Fibroblast of lung (primary cell): ENCODE measurements at places on chromosomes 6 and 20. TPM values are rescaled to one million over a fixed set of nuclear protein-coding genes. Genes with fewer than 3 reads are reported as not detected.
A peak's percentile ranks its signal among the peaks of the same experiment; 100 is the strongest.

GRCh38 chr6:167093922-167094432 lies 28.9 kb upstream of the CCR6 start:
- DNase-seq, result no peak
- no peaks in the 10 kb centered on the region for H3K4me1 ChIP-seq
- no peaks in the 10 kb centered on the region for H3K27me3 ChIP-seq

GRCh38 chr20:36251426-36251825 lies 15.1 kb downstream of the AAR2 start:
- no peak for DNase-seq
- H3K4me1 ChIP-seq, result no peaks in the 10 kb centered on the region
- peaks cover 11% of the 10 kb centered on the region for H3K36me3 ChIP-seq
- no peaks in the 10 kb centered on the region for H3K27me3 ChIP-seq

DNA sequence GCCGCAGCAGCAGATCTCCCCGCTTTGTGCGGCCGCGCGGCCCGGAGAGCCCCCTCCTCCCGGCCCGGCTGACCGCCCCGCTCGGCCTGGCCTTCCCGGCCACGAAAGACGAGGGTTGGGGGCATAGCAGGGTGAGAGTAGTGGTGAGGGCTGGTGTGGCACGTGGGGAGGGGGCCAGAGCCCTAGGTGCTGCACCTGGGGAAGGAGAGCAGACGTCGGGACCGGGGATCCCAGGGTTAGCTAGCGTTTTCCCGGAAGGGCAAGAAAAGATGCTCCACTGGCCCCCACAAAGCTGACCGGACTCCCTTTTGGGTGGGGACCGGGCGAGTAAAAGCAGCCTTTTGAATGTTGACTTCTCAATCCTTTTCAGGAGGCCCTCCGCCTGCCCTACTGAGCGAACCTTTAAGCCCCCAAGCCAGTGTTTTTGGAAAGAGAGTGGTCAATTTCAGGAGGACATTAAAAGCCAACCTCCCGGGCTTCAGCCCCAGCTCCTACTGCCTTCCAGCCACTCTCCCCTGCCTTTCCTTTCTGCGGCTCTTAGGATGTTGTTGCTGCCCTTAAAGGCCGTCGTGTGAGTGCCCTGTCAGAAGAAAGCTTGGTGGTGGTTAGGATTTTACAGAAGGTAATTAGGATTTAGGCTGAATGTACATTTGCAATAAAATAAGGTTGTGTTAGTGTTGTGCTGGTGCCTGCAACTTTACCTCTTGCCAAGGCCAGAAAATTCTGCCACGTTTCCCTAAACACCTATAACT lies 648 bp upstream of the BACH2 start:
- H3K4me1 ChIP-seq, result peaks cover 2% of the 10 kb centered on the region
- H3K27ac ChIP-seq, result no peak overlapping the region
- H3K36me3 ChIP-seq, result no peaks in the 10 kb centered on the region
- DNase-seq, result no peak
- H3K4me3 ChIP-seq, result peak overlapping the region; percentile 32
- H3K27me3 ChIP-seq, result peaks cover 2% of the 10 kb centered on the region

DNA sequence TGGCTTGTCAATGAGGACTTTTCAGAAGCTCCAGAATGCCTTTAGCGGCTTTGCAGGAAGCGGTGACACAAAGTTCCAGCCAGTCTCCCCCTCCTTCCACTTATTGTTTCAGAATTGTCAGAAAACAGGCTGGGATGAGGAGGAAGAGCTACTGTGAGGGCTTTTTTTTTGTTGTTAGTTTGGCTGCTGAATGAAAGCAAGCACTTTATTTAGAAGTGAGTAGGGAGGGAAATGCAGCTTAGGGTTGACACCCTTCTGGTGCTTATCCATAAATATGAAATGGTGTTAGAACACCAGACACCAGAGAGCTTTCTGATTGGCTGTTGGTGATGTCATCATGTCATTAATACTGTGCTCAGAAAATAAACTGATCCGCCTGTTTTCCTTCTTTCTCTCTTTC lies 251.5 kb downstream of the SOX4 start:
- H3K4me1 ChIP-seq, result no peaks in the 10 kb centered on the region
- H3K4me3 ChIP-seq, result no peak overlapping the region
- no peaks in the 10 kb centered on the region for H3K27me3 ChIP-seq
- no peak overlapping the region for H3K27ac ChIP-seq
- no peak for DNase-seq

- no peaks in the 10 kb centered on the region for H3K27me3 ChIP-seq
- H3K4me1 ChIP-seq, result peaks cover 2% of the 10 kb centered on the region
Observed at GRCh38 chr6:22613695-22614094, 44.3 kb downstream of the HDGFL1 start.

DNA sequence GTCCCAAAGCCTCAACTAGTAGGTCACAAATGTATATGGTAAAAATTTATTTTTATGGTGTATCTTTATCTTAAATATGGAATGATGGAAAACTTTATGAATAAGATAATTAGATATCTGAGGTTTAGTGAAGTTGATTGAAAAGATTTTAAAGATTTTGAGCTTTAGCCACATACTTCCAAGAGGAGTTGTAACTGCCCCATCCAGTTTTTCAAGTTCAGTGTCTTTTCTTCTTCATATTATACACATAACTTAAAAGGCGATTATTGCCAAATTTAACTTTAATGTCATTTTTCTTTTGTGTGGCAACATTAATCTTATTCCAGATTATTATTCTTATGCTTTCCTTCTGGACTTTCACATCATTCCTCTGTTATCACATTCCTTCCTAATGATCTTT lies 266.4 kb downstream of the TINAG start:
- H3K27me3 ChIP-seq, result no peaks in the 10 kb centered on the region
- H3K4me1 ChIP-seq, result no peaks in the 10 kb centered on the region
- no peak overlapping the region for H3K27ac ChIP-seq
- H3K4me3 ChIP-seq, result no peak overlapping the region

DNA sequence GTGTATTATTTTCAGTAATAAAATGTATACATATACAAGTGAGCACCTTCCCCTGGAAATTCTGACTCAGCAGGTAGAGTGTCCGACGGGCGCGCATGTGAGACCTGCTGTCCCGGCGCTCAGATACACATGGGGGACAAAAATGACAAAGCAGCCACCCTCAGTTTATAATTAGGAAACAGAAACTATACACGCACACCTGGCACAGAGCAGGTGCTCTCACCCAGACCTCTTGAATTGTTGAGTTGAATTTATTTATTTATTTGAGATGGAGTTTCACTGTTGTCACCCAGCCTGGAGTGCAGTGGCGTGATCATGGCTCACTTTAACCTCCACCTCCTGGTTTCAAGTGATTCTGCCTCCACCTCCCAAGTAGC lies 180.4 kb downstream of the ZDHHC14 start:
- no peaks in the 10 kb centered on the region for H3K36me3 ChIP-seq
- H3K27ac ChIP-seq, result no peak overlapping the region
- H3K4me3 ChIP-seq, result no peak overlapping the region

GRCh38 chr6:130794738-130795137 lies 32.5 kb upstream of the SMLR1 start:
- no peak for DNase-seq
- no peaks in the 10 kb centered on the region for H3K36me3 ChIP-seq
- no peaks in the 10 kb centered on the region for H3K4me1 ChIP-seq
- no peak overlapping the region for H3K4me3 ChIP-seq

DNA sequence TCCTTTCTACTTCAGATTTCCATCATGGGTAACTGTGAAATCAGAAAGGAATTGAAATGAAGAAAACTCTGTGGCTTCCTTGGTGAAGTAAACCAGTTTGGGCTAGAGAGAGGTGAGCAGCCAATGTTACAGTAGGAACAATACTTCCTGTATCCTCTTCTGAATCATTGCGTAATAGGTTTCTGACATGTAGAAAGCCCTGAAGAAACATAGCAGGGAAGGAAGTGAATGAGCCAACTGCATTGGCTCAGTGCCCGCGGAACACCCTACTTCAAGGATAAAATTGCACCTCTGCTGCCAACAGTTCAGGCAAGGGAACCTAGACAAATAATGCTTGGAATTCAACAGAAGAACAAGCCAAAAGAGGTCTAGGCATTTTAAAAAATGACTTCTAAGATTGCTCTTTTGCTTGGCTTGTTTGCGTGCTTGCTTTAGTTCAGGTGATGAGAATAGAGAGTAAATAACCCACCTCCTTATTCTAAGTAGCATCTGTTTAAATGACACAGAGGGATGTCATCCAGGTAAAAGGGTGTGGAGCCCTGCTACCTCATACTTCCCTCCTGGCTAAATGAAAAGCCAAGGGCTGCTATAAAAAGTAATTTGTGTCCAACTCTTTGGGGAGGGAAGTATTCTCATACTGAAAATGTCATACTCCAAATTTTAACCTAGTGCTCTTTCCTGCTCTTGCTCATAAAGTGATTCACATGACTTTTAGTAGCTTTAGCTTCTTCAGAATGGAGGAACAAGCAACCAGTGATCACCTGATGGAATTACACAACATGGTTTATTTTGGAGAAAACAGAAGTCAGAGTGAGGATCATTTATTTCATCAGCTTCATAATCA lies 30.0 kb upstream of the AKIRIN2 start:
- H3K36me3 ChIP-seq, result no peaks in the 10 kb centered on the region
- peaks cover 3% of the 10 kb centered on the region for H3K4me1 ChIP-seq
- H3K27me3 ChIP-seq, result no peaks in the 10 kb centered on the region
- no peak overlapping the region for H3K4me3 ChIP-seq
- H3K27ac ChIP-seq, result no peak overlapping the region

The PRND gene
- not detected in 2 replicates for total RNA-seq

The ETV7 gene
- total RNA-seq, result 1.0 and 1.5 TPM in 2 replicates

The LAMP5 gene
- total RNA-seq, result 2.1 and 2.6 TPM in 2 replicates

The HLA-DPA1 gene
- 1.0 and 1.5 TPM in 2 replicates for total RNA-seq
